T-cell (primary cell): ENCODE measurements at places on chromosomes 3 and 15.

DNA sequence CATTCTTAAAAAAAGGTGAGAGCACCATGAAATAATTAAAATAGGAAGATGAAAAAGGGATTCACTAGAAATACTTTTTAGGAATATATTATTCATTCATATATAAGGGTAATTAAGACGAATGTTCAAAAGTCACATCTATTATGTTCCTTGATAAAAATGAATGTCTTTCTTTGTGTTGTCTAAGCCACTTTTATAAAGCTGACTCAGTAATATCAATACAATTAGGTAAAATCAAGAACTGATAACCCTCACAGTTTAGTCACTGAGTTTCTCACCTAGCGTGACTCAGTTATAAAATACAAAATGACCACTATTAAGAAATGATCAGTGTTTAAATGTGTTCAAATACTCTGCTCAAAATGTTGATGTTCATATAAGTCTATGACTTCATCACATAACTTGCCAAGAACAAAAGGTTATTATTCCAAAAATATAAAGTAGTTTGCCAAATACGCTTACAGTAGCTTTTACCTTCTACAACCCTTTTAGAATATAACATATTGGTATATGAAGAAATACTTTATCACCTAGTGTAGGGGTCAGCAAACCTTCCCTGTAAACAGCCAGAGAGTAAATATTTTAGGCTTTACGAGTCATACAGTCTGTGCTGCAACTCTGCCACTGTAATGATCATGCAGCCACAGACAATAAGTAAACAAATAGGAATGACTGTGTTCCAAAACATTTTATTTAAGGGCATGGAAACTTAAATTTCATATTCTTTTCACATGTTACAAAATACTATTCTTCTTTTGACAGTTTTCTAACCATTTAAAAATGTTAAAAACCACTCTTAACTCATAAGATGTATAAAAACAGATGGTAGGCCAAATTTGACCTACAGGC is 369.8 kb downstream of the TBC1D5 start:
- H3K27me3 ChIP-seq = no peaks in the 10 kb centered on the region
- H3K36me3 ChIP-seq = peaks cover 4% of the 10 kb centered on the region
- H3K4me3 ChIP-seq = no peak overlapping the region
- H3K4me1 ChIP-seq = no peaks in the 10 kb centered on the region
- H3K27ac ChIP-seq = no peak overlapping the region

DNA sequence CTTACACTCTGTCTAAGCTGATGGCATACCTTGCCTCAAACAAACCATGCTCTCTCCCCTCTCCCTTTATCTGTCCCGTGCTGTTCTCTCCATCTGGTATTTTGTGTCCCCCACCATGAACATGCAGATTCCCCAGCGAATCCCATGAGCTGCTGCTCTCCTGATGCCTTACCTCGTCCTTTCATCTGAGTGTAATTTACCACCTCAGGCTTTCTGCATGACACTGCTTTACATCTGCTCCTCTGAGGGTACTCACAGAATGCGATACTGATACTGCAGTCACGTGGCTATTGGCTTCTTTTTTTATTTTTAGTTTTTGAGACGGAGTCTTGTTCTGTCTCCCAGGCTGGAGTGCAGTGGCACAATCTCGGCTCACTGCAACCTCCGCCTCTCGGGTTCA is 341.7 kb downstream of the PTPRG start:
- no peaks in the 10 kb centered on the region for H3K36me3 ChIP-seq
- no peaks in the 10 kb centered on the region for H3K4me1 ChIP-seq
- no peak overlapping the region for H3K27ac ChIP-seq
- H3K27me3 ChIP-seq = no peaks in the 10 kb centered on the region
- no peak for DNase-seq

DNA sequence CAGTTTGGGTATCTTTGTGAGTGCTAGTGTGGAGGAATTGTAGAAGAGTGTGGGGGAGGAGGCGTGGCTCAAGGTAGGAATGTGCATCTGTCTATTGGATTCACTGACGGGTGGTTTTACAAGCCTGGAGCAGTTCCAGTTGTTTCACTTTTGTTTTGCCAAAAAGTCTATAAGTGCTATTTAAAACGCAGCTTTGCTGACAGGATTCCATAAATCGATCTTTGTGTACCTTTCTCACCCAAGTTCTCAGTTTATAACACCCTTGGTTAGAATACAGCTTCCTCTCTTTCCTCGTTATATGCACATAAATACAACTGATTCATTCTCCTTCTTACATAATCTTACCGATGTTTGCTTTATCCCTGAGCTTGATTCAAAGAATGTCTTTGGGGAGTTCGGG is 123.2 kb upstream of the UBE2E2 start:
- DNase-seq = no peak
- no peaks in the 10 kb centered on the region for H3K4me1 ChIP-seq
- no peaks in the 10 kb centered on the region for H3K27me3 ChIP-seq
- H3K36me3 ChIP-seq = no peaks in the 10 kb centered on the region

DNA sequence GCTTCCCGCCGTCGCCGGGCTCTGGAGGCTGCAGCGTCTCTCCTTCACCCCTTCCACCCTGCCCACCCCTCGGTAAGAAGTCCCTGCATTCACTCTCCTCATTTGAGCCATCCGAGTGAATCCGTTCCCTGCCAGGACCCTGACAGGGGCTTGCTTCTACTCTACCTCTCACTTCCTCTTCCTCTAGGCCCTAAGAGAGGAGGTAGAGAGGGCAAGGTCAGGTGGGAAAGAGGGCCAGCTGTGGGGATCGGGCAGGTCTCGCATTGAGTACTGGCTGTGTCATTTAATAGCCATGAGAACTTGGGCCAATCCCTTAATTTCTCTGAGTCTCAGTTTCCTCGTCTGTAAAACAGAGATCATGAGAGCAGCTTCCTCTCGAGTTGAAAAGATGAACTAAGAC is 283.6 kb downstream of the UACA start:
- no peak for DNase-seq
- no peaks in the 10 kb centered on the region for H3K27me3 ChIP-seq
- H3K4me1 ChIP-seq = peaks cover 24% of the 10 kb centered on the region

DNA sequence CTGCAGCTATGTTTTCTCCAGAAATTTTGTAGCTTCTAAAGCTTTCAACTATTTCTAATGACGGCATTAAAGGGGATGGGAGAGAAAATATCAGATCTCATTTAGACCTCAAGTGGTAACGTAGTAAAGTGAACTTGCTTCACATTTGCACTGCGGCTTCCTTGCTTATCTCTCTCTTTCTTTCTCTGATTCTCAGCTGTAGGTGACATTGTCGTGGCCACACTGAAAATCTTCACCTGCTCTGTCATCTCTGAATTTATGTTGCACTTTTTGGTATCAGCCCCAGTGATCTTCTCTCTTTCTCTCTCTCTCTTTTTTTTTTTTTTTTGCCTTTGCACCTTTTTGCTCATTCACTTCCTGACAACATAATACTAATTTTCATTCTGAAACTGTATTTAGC is 254.1 kb upstream of the SATB1 start:
- H3K4me3 ChIP-seq = no peak overlapping the region
- H3K4me1 ChIP-seq = peaks cover 7% of the 10 kb centered on the region
- peak overlapping the region; percentile 32 for H3K27ac ChIP-seq
- H3K36me3 ChIP-seq = no peaks in the 10 kb centered on the region

- peaks cover 5% of the 10 kb centered on the region for H3K36me3 ChIP-seq
- H3K4me3 ChIP-seq = no peak overlapping the region
- H3K4me1 ChIP-seq = peaks cover 3% of the 10 kb centered on the region
- H3K27ac ChIP-seq = peak overlapping the region; percentile 44
- no peaks in the 10 kb centered on the region for H3K27me3 ChIP-seq
- DNase-seq = no peak
These were observed 630 bp upstream of the EFCAB12 start for GRCh38 chr3:129429080-129429451.

GRCh38 chr3:61669668-61670299 is 108.4 kb downstream of the PTPRG start:
- H3K4me3 ChIP-seq = no peak overlapping the region
- no peak for DNase-seq
- no peaks in the 10 kb centered on the region for H3K4me1 ChIP-seq

DNA sequence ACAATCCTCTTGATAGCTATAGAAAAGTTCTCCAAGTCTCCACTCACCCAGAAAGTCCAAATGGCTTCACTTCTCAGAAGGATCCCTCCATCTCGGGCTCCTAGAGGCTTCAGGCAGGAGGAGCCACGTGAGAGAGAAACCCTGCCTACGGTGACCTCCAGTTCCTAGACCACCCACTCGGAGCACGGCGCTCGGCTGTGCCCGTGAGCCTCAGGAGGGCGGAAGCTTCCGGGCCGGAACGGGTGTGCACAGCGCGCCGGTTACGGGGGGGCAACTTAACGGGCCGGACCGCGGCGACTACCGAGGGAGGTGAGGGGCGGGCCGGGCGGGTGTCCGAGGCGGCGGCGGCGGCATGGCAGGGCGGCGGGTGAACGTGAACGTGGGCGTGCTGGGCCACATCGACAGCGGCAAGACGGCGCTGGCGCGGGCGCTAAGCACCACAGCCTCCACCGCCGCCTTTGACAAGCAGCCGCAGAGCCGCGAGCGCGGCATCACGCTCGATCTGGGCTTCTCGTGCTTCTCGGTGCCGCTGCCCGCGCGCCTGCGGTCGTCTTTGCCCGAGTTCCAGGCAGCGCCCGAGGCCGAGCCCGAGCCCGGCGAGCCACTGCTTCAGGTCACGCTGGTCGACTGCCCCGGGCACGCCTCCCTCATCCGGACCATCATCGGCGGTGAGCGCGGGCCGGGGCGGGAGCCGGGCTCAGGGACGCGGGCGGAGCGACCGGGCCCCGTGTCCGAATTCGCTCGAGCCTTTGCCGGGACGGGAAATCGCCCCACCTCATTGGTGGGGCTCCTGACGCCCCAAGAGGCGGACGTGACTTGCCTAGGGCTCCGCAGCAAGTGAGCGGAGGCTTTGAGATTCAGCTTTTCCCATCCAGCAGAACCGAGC is at the start of gene EEFSEC:
Gene EEFSEC (plus strand): TSS at position 326 of the 886 bp plus-strand sequence. CDS start 27 bp downstream, at position 353.
- no peaks in the 10 kb centered on the region for H3K27me3 ChIP-seq
- H3K4me3 ChIP-seq = peak within 1 kb of the TSS; percentile 83
- DNase-seq = peak; percentile 72
- H3K27ac ChIP-seq = peak within 1 kb of the TSS; percentile 78
- H3K36me3 ChIP-seq = no peaks in the 10 kb centered on the region

- H3K4me1 ChIP-seq = no peaks in the 10 kb centered on the region
- DNase-seq = no peak
- H3K4me3 ChIP-seq = no peak overlapping the region
- H3K27me3 ChIP-seq = no peaks in the 10 kb centered on the region
- no peaks in the 10 kb centered on the region for H3K36me3 ChIP-seq
- H3K27ac ChIP-seq = no peak overlapping the region
These were observed 539.4 kb downstream of the GRM7 start for GRCh38 chr3:7400360-7400759.

- no peaks in the 10 kb centered on the region for H3K36me3 ChIP-seq
- H3K4me3 ChIP-seq = no peak overlapping the region
- H3K4me1 ChIP-seq = no peaks in the 10 kb centered on the region
These were observed 121.6 kb upstream of the ROPN1 start for GRCh38 chr3:124113485-124113884.

DNA sequence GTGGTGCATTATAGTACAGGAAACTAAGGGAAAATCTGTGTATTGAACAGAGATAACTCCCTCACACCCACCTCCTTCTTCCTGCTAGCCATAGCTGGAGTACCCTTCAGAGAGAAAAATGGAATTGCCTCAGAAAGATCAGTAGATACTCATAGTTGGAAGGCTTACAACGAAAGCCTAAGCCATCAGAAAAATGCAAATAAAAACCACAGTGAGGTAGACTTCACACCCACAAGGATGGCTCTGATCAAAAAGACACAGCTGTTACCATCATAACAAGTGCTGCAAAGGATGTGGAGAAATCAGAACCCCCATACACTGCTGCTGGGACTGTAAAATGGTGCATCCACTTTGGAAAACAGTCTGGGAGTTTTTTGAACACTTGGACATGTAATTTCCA is 7.4 kb upstream of the DLG1 start:
- no peak overlapping the region for H3K27ac ChIP-seq
- DNase-seq = no peak
- H3K4me1 ChIP-seq = peaks cover 3% of the 10 kb centered on the region
- no peaks in the 10 kb centered on the region for H3K27me3 ChIP-seq
- H3K36me3 ChIP-seq = no peaks in the 10 kb centered on the region

DNA sequence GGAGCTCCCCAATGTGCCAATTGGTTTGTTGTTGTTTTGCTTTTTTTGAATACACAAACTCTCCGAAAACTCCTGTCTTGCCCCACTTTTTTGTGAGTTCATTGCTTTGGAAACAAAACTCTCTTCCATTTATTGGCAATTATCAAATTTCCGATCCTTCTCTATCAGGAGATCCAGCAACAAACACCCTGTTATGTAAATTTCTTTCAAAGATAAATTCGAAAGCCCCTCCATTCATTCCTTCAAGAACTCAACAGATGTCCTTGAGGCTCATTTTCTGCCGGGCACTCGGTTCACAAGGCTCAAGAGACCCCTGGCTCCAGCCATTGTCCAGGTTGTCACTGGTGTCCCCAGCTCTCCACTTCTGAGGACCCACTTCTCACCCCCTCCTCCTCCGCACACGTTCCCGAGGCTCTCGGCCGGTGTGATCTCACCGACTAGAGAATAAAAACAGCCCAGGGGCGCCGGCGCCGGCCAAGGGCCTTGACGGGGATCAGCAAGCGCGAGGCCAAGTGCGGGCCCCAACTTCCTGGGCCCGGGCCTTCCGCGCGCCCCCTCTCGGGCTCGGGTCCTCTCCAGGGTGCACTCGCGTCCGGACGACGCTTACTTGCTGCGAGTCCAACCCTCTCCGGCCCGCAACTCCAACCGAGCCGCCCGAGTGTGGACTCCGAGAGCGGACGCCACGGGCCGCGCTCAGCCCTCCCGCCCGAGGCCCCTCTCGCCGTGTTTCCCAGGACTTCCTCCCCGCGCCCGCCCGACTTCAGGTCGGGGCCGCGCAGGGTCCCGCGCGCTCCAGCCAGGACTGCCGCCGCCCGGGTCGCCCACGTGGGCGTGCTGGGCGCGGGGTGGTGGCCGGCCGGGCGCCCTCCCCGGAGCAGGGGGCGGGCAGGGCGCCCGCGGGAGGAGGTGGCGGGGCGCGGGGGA is 533 bp upstream of the SMAD3 start:
- no peak for DNase-seq
- H3K4me1 ChIP-seq = peaks cover 14% of the 10 kb centered on the region
- H3K4me3 ChIP-seq = peak overlapping the region; percentile 55
- H3K27me3 ChIP-seq = no peaks in the 10 kb centered on the region
- no peaks in the 10 kb centered on the region for H3K36me3 ChIP-seq
